CD8-positive, alpha-beta memory T cell (primary cell): ENCODE measurements at places on chromosomes 3 and 15. TPM values are rescaled to one million over a fixed set of nuclear protein-coding genes. Genes with fewer than 3 reads are reported as not detected.

Gene PLCB2
- 34.8 TPM for polyA plus RNA-seq

Gene PGBD4
- 1.4 TPM for polyA plus RNA-seq

Gene FMN1
- polyA plus RNA-seq, result 0.09 TPM

- H3K4me1 ChIP-seq, result peaks cover 4% of the 10 kb centered on the region
- H3K4me3 ChIP-seq, result no peak overlapping the region
- no peak for DNase-seq
- H3K27ac ChIP-seq, result no peak overlapping the region
These were observed 41.4 kb downstream of the EOMES start for GRCh38 chr3:27680517-27681246.

DNA sequence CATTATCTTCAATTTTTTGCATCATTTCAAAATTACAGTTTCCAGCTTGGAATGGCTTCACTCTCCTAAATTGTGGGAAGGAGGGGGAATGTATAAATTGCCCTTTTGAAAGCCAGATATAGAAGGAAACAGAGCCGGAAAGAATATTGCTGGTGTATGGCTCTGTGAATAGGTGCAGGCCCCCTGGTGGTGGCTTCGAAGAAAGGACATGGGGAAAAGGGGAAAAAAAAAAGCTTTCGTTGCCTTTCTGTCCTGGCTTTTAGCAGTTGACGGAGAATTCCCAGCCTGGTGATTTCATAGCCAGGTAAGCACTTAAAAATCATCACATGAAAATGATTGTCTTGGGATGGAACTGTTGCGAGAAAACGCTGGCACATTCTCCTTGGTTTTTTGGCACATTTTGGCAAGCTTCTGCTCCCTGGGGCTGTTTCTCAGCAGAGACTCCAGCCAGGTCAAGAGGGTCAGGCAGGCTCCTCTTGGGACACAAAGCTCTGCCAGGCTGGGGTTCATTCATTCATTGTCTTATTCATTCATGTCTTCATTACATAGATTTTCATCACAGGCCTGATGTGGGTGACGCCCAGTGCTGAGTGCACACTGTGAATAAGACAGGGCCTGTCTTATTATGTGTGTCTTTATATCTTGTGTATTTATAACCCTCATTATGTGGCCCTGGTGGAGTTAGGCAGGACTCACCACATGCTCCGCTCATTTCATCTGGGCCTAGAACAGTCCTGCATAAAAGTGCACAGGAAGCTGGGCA, 300.0 kb upstream of the TPM1 start:
- H3K27ac ChIP-seq, result no peak overlapping the region
- no peaks in the 10 kb centered on the region for H3K4me1 ChIP-seq
- no peaks in the 10 kb centered on the region for H3K36me3 ChIP-seq
- no peak overlapping the region for H3K4me3 ChIP-seq
- no peak for DNase-seq
- no peaks in the 10 kb centered on the region for H3K27me3 ChIP-seq

DNA sequence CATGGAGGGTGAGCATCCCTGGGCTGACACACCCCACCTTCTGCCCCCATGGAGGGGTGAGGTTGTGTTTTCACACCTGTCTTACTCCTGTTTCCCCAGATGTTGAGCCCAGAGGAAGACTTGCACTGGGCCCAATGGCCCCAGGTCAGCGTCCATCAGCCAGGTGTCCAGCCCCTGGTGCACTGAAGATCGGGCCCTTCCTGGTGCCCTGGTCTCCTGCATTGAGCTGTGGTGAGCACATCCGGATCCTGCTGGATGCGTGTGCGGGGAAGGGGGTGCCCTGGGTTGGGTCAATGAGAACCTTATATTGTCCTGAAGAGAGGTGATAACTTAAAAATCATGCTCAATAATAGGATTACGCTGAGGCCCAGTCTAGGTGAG, 227.3 kb downstream of the SNRPN start:
- no peak overlapping the region for H3K4me3 ChIP-seq
- no peaks in the 10 kb centered on the region for H3K36me3 ChIP-seq
- no peaks in the 10 kb centered on the region for H3K27me3 ChIP-seq
- DNase-seq, result no peak
- no peaks in the 10 kb centered on the region for H3K4me1 ChIP-seq

GRCh38 chr3:78754066-78754743, 1013.6 kb downstream of the ROBO1 start:
- no peak overlapping the region for H3K4me3 ChIP-seq
- no peak for DNase-seq
- H3K4me1 ChIP-seq, result no peaks in the 10 kb centered on the region
- no peaks in the 10 kb centered on the region for H3K27me3 ChIP-seq
- H3K27ac ChIP-seq, result no peak overlapping the region

GRCh38 chr3:124859025-124859424, 28.1 kb downstream of the ITGB5 start:
- DNase-seq, result no peak
- no peaks in the 10 kb centered on the region for H3K36me3 ChIP-seq
- H3K27me3 ChIP-seq, result no peaks in the 10 kb centered on the region
- no peak overlapping the region for H3K27ac ChIP-seq
- no peaks in the 10 kb centered on the region for H3K4me1 ChIP-seq

- H3K36me3 ChIP-seq, result no peaks in the 10 kb centered on the region
- H3K4me3 ChIP-seq, result no peak overlapping the region
- no peaks in the 10 kb centered on the region for H3K27me3 ChIP-seq
- H3K4me1 ChIP-seq, result no peaks in the 10 kb centered on the region
- H3K27ac ChIP-seq, result no peak overlapping the region
- no peak for DNase-seq
These were observed 451.0 kb downstream of the MFSD1 start for GRCh38 chr3:159252772-159253384.

- H3K4me3 ChIP-seq, result no peak overlapping the region
- no peaks in the 10 kb centered on the region for H3K36me3 ChIP-seq
- DNase-seq, result no peak
- no peak overlapping the region for H3K27ac ChIP-seq
- H3K4me1 ChIP-seq, result no peaks in the 10 kb centered on the region
- no peaks in the 10 kb centered on the region for H3K27me3 ChIP-seq
These were observed 90.3 kb downstream of the MEX3B start for GRCh38 chr15:81955382-81956062.

DNA sequence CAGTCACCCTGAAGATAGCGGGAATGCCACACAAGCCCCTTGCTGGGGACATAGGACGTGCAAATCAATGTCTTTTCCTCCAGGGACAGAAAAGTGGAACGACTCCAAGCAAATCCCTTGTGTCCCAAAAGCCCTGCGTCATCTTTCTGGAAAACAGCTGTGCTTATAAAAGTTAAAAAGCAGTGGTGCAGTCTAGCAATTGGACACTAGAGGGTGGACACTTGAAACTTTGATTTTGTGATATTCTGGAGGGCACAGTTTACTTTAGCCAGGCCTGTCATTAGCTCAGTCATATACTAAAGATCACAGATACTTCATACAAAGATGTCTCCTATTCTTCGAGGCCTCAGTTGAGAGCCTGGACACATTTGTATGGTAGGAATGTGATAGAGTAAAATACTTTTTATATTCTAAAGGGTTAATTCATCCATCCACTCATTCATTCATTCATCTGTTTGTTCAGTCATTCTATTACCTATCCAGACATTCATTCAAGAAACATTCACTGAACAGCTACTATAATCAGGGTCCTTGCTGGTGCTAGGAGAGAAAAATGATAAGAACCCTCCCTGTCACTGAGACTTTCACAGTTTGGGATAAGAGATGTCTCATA, 63.8 kb upstream of the ANKRD34C start:
- peaks cover 5% of the 10 kb centered on the region for H3K27me3 ChIP-seq
- H3K4me1 ChIP-seq, result no peaks in the 10 kb centered on the region
- H3K36me3 ChIP-seq, result no peaks in the 10 kb centered on the region
- H3K4me3 ChIP-seq, result no peak overlapping the region
- H3K27ac ChIP-seq, result no peak overlapping the region
- no peak for DNase-seq

DNA sequence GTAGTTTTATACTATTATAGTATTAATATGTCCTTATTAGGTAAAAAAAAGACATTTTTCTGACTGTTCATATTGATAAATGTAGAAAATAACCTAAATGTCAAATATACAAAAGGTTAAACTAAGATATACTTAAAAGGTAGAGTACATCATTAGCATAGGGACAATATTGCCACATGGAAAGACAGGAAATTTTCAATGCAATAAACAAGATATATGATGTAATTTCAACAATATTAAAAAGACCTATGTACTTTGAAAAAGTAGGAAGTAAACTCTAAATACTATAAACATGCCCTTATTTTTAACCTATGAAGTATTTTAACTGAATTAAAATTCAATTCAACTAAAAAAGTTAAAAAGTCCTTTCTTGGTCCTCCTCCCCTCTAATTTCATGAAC, 1.9 kb downstream of the SPG11 start:
- H3K27ac ChIP-seq, result peak overlapping the region; percentile 86
- H3K4me1 ChIP-seq, result peaks cover 46% of the 10 kb centered on the region
- H3K36me3 ChIP-seq, result peaks cover 5% of the 10 kb centered on the region
- H3K27me3 ChIP-seq, result no peaks in the 10 kb centered on the region
- DNase-seq, result no peak
- no peak overlapping the region for H3K4me3 ChIP-seq

DNA sequence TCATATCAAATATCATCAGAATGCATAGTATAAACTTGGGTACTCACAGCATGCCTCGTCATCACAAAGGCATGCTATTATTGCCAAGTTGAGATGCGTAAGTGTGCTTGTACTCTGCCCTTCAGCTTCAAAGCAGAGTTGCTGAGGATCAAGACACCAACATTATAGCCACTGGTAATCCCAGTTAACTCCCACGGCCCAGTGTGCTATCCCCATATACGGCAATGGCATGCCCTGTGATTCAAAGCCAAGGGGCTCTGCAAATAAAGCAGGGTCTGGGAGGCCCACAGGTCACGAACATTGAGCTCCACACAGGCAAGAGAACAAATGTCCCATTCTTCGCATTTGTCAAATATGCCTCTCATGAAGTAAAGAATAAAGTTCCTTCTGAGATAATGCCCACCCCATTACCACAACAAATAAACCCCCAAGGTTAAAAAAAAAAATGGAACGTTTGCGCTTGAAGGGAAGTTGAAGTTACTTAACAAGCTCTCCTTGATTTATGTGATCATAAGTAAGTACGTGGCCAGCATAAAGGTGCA, 298.1 kb upstream of the NECTIN3 start:
- no peaks in the 10 kb centered on the region for H3K36me3 ChIP-seq
- H3K4me1 ChIP-seq, result no peaks in the 10 kb centered on the region
- DNase-seq, result no peak
- no peaks in the 10 kb centered on the region for H3K27me3 ChIP-seq
- H3K27ac ChIP-seq, result no peak overlapping the region

DNA sequence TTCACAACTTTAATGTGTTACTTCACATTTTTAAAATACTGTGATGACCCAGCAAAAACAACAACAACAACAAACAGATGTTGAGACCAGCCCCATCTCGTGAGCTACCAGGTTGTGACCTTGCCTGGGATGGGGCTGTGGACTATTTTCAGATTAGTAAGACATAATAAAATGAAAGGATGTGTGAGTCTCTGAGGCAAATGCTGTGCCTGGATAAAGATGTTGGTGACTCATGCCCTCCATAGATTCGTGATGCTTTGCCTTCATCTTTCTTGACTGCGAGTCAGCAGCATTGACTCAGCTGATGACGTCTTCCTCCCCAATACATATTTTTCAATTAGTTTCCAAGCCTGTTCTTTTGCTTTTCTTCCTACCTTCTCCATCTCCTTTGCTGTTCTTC, 453.0 kb upstream of the CFAP20DC start:
- no peaks in the 10 kb centered on the region for H3K36me3 ChIP-seq
- no peak overlapping the region for H3K4me3 ChIP-seq
- DNase-seq, result no peak
- no peaks in the 10 kb centered on the region for H3K4me1 ChIP-seq

DNA sequence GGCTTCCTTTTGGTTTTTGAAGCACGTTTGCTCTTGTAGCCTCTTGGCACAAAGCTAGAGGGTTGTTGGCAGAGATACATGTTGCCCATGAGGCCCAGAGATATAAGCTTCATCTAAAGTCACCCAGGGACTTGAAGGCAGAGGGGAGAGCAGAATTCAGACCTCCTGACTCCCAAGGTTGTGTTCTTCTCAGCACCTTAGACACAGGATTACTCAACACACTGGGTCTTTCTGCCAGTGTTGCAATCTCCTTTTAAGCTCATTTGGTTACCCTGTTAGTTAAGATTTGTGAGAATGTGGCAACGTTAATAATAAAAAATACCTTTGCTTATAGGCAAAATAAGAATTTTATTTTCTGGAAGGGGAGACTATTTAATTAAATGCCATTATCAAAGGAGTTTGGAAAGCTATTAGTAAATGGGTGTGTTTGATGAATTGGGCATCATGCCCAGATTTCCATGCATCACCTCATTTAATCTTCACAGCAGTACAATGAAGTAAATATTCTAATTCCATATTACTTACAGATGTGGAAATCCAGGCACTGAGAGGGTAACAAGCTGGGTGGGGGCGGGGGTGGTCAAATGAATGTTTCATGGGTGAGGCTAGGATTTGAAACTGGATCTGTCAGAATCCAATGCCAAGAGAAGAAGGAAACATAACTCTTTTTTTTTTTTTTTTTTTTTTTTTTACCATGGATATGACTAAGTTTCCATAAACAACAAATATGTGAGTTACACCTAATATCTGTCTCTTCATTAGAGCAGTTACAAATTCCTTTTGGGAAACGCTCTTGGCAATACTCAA, 183.3 kb downstream of the NR1D2 start:
- no peaks in the 10 kb centered on the region for H3K36me3 ChIP-seq
- no peaks in the 10 kb centered on the region for H3K27me3 ChIP-seq
- no peak overlapping the region for H3K4me3 ChIP-seq
- DNase-seq, result no peak
